Stimulated activated CD8-positive, alpha-beta memory T cell treated with anti-CD3 and anti-CD28 coated beads, Interleukin-7, amount 100 ng/mL, for 24 hours (primary cell): ENCODE measurements at places on chromosomes 3 and 15.

DNA sequence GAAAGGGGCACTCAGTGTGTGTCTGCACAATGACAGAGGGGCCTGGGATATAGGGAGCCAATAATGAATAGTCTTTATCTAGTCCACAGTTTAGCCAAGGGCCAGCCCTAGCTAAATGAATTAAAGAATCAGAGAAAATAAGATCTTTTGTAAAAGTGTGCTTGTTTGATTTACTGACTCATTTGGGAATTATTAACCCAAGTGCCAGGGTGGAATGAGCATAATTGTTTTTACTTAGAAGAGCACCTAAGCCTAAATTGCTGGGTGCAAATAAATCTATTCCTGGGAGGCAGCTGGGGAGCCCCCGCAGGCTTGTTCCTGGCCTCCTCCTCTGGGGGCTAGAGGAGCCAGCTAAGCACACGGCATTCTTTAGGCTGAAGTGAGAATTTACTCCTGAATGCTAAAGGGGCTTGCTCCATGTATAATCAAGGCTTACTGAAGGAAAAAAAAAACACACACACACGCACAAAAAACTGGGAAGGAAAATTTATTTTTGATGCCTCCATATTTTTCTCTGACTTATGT, 405.3 kb upstream of the SUCLG2 start:
- DNase-seq: no peak

GRCh38 chr3:179971280-179971679, 65.5 kb downstream of the PEX5L start:
- DNase-seq: no peak

DNA sequence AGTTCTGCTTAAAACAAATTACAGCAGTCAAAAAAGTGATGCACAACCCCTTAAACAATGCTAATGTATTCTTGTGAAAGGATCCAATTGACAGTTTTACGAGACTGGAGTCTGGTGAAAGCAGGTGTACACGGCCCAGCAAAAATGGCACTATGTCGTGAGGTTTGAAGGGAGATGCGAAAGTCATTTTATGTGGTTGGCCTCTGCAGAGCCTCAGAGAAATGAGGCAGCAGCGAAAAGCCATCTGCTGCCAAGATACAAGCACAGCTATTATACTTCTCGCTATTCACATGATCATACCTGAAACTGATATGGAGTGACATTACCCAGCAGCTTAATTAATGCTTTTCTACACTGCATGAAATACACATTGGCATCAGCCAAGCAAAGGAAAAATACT, 36.4 kb downstream of the MECOM start:
- no peak for DNase-seq

DNA sequence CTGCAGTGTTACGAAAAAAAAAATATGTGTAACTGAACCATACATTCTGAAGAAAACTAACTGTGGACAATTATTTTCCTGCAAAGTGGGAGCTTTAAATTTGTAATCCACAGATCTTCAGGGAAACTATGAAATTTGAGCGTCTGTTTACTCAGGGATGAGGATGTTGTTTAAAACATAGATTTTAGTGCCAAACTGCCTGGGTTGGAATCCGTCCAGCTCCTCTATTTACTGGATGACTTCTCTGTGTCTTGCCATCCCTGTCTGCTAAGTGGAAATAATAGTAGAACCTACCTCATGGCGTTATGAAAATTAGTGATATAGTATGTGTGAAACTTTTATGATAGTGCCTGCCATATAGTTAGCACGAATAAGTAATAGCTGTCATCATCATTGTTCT, 666.5 kb downstream of the SQOR start:
- DNase-seq: no peak

GRCh38 chr3:36428445-36428844, 48.1 kb downstream of the STAC start:
- DNase-seq: no peak

DNA sequence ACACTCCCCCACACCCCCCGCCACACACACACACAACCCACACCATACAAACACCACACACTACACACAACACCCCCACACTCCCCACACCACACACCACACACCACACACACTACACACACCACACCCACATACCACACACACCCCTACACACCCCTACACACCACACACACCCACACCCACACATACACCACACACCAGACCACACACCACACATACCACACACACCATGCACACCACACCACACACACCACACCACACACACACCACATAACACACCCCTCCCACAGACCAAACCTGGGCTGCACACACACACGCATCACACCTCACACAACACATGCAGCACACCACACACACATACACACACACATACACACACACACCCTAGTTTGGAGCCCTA, 1.8 kb upstream of the RASGRF1 start:
- no peak for DNase-seq

GRCh38 chr3:190325923-190326322, 3.7 kb upstream of the CLDN1 start:
- DNase-seq: no peak

DNA sequence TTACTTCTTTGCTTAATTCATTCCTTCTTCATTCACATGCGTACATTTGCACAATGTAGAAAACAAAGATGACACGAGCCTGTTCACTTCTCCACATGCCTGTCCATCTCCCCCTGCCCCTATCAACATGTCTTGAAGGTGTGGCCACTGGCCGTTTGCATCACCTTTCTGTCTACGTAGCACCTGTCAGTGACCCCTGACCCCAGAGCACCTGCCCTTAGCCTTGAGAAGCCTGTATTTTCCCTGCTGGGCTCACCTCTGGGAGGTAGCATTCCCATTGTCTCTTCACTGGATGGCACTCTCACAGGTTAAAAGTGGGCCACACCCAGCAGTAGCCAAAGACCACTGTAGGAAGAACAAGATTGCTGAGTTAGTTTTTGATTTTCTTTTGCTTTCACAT, 234.1 kb downstream of the THSD4 start:
- DNase-seq: no peak

- no peak for DNase-seq
Observed at GRCh38 chr15:31456354-31457060, 129.9 kb downstream of the KLF13 start.
